ENCODE measurements at places on chromosomes 12 and 14. TPM values are rescaled to one million over a fixed set of nuclear protein-coding genes. Genes with fewer than 3 reads are reported as not detected.

DNA sequence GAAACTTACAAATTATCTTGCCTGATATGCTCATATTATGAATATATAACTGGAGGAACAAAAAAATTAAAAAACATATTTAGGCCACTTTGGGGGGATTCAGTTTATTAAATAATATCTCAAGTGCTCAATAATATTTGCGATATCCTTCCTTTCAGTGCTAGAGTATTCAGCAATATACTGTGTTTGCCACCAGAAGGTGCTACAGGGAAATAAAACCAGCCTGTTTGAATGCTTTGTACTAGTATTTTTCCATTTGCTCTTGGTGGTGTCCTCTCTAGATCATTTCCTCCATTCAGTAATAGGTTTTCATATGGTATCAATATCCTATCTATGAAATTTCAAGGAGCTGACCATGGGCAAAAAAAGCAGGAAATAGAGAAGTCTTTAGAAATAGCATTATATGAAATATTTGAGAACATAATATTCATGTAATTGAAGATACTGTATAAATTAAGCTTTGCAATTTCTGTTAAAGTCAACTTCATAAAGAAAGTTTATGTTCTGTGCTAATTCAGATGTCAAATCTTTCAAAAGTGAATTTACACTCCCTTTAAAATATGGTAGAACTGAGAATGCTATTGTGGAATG is 106.2 kb upstream of the NAV3 start:
- peak; percentile 12 for DNase-seq

GRCh38 chr12:41486718-41487117 is 298.6 kb downstream of the PDZRN4 start:
- no peak for DNase-seq

- DNase-seq: no peak
These were observed 32.1 kb downstream of the EMP1 start for GRCh38 chr12:13228579-13228978.

DNA sequence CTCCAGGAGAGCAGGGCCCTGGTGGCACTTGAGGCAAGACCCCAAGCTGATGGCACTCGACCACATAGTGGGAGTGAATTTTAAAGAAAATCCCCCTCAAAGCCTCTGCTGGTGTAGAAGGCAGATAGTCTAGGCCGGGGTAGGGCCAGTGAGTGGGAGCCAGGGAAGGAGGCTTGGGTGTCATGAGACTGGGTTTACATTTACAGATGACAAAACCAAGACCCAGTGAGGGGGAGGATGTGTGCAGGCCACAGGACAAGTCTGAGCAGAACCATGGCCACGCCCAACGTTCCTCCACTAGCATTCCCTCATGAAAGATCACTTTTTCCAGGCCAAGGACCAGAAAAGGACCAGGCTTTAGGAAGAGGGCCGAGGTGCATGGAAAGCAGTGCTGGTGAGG is 42.0 kb downstream of the EVL start:
- no peak for DNase-seq

DNA sequence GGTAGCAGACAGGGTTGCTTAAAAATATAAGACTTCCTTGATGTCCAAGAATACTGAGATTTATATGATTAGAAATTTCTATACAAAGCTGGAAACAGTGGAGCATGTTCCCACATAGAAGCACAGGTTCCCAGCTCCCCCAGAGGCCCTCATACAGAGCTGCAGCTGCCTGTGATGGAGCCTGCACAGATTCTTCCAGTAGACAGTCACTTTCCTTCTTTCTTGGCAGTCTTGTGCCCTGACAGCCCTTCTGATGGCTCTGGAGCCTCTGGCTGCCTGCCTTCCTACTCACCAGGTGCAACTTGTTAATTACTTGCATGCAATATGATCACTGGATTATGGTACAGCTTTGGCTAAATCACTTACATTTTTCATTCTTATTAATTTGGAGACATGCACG is 44.4 kb downstream of the BICD1 start:
- no peak for DNase-seq

DNA sequence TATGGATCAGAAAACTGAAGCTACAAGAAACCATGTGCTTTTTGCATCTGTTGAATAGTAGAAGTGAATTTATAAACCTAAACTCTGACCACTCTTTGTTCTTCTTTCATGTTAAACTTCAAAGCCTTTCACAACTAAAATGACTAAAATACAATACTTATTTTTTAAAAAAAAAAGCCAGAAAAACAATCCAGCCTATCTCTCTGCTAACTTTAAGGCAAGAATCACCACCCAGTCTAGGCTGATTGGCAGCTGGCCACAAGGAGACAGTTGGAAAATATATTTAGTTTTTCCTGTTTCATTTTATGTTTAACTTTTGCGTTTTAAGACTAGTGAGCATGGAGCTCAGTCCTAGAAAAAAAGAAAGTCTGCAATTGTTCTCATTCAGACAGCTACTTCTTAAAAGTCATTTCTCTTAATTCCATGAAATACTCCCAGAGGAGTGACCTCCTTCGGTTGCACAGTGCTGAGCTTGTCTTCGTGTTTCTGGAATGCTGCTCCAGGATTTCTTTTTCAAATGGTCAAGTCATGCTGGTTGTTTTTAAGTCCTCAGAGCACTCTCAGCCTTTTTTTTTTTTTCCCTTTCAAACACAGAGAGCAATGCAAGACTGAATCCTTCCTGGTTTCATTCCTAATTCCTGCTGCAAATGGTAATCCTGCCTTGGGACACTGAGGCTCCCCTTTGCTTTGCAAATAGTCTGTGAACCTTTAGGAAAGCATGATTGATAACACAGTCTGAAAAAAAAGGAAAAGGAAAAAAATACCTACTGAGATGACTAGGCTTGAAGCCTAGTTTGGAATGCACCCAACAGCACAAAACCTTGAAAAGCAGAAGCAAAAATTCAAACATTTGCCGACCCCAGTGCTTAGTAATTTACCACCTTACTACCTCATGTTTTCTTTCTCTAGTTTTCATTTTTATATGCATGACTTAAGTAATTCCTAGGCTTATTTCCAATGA is 233.3 kb upstream of the DAAM1 start:
- no peak for DNase-seq

TAS2R46 gene
- 0.46 TPM for total RNA-seq

- DNase-seq: no peak
These were observed 151.0 kb upstream of the GZMB start for GRCh38 chr14:24784981-24785380.

SMIM41 gene
- not detected for total RNA-seq

DNA sequence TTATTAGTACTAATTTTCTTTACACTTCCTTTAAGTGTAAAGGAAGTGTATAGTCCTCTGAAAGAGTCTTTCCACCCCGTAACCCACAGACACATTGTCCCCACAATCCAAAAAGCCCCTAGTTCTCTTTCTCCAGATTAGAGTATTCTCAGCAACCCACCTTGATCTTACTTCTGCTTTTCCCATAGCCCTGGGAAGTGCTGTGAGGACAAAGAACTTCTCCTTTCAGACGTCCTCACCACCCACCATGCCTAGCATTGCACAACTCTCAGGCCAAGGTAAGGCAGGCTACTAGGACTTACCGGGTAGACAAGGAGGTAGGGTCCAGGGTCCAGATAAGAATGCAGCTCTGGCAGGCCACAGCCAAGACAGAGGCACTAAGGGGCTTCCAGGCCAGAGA is 7.4 kb downstream of the AAAS start:
- DNase-seq: no peak

GRCh38 chr14:69828354-69828753 is 31.3 kb upstream of the SLC10A1 start:
- no peak for DNase-seq

DNA sequence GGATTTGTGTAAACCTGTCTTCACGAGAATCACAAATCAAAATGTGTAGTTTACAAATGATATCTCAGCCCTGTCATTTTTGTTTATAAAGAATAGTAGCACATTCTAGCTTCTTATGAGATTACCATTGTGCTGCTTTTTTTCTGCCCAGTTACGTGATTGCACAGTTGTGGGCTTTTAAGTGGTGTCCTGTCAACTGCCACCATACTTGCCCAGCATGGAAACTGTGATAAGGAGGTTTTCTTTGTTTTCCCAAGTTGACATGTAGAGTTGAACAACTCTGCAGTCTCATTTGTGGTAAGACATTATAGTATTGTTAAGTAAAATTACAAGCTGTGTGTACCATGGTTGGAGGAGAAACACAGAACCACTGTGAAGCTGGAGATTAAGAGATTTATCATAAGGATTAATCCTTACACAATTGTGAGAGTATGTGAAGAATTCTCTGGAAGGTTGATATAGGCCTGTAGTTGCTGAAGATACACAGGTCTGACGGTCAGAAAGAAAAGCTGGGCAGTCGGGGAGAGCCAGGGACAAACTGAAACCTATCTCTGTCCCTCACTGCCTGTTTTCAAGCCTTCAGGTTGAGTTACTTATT is 12.2 kb downstream of the CHURC1 start:
- DNase-seq: no peak
